ENCODE measurements at places on chromosomes 6 and 20. TPM values are rescaled to one million over a fixed set of nuclear protein-coding genes. Genes with fewer than 3 reads are reported as not detected.

The TCP1 gene
- total RNA-seq: 153 TPM

- no peak for DNase-seq
Measured at GRCh38 chr20:48169650-48170225, 384.5 kb upstream of the SULF2 start.

DNA sequence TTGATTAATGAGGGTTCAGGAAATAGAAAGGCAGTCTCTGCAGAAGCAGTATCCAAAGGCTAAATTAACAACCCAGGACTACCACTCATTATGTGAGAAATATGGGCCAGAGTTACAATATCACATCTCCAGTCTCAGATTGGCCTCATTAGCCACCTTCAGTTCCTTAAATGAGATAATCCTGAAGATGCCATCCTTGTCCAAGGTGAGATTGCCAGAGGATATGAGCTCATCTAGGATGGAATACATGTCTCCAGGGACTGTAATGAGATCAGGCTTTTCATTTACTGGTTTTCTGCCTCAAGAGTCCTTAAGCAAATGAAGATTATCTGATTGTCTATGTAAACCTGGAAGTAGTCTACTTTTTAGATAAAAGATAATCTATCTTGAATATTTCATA, 196.3 kb downstream of the FUT9 start:
- no peak for DNase-seq

- DNase-seq: no peak
Measured at GRCh38 chr20:5741089-5741488, 9.1 kb upstream of the SHLD1 start.

- DNase-seq: no peak
Measured at GRCh38 chr20:20334489-20334888, 33.4 kb upstream of the INSM1 start.

DNA sequence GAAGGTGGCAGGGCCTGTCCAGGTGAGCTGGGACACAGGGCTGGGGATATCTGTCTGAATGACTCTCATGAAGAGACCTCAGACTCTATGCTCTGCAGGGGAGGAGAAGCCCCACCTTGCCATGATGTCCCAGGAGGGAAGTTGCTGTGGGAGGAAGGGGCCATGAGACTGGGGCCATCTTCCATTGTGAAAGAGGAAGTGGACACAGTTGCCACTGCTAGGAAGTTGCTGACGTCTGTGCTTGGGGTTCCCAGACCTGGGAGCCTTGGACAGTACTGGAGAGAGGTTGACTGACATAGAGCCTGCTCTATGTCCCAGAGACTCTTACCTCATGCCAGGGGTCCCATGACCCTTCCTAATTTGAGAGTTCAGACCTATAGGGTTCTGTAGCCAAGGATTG, 24.5 kb downstream of the SIRPB1 start:
- DNase-seq: no peak

- no peak for DNase-seq
Measured at GRCh38 chr6:53679446-53679933, 13.9 kb upstream of the KLHL31 start.
